ENCODE measurements at places on chromosomes 7 and 10. TPM values are rescaled to one million over a fixed set of nuclear protein-coding genes. Genes with fewer than 3 reads are reported as not detected.
A peak's percentile ranks its signal among the peaks of the same experiment; 100 is the strongest.

DNA sequence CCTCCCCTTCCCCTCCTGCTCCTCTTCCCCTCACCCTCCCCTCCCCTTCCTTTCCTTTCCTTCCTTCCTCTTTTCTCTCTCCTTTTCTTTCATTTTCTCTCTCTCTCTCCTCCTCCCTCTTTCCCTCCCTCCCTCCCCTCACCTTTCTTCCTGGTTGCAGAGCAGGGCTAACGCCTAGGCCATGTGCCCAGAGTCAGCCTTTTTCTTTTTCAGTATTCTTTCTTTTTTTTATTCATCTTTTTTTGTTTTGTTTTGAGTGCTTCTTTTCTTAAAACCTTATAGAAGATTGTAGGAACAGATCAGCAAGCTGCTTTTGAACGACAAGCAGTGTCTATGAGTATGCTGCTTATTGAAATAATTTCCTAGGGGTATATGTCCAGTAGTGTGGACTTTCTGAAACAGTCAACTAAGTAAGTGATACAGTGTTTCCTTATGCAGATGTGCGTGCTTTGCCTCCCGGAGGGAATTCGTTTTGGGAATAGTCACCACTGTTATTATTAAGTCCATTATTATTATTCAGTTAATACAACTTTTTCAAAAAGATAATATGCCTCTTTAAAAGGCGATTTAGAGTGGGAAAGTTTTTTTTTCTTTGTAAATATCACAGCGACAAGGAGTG lies 219.2 kb downstream of the CAMK1D start:
- no peak for DNase-seq

GRCh38 chr7:42143711-42144600 lies 93.1 kb downstream of the GLI3 start:
- no peak for DNase-seq

DNA sequence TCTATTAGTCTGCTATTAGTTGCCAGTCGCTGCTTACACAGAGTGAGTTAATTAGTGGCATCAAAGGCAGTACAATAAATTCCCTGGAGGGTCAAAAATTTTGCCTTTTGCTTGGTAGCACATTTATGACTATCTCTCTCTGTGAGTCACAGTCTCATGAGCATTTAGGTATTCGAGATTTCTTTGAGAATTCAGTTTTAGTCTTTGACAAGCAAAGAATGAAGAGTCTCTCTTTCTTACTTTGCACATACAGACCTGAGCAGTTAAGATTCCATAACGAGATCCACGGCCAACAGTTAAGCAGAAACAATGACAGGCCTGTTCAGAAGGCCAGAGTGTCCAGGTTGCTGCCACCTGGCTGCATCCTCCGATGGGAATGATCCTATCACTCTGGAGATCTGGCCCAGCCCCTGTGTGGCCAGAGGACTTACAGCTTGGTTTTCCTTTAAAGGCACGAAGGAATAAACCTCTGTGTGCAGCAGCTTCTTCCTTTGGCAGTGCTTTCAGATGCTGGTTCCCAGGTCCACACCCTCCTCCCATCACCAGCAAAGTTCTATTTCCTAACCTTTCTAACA lies 80.6 kb downstream of the GLI3 start:
- no peak for DNase-seq

GRCh38 chr10:11610826-11611247 lies 613 bp downstream of the USP6NL start:
- DNase-seq, result no peak

DNA sequence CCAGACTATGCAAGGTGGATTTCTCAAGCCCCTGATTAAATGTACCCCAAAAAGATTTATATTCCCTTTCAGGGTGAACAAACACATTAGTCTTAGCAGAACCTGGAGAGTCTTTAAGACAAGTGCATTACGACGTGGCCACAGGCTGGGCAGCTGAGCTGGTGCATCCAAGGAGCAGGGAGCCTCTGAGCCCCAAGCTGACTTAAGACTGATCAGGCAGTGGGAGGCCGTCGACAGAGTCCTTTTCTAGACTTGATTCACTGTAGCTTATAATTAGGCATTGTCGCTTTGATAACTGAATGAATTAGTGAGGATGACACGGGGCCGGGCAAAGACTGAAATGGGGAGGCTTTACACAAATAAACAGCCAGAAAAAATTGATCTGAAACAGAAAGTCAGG lies 353.2 kb downstream of the GPAM start:
- no peak for DNase-seq

GRCh38 chr7:128060018-128060417 lies 28.8 kb upstream of the LRRC4 start:
- no peak for DNase-seq

DNA sequence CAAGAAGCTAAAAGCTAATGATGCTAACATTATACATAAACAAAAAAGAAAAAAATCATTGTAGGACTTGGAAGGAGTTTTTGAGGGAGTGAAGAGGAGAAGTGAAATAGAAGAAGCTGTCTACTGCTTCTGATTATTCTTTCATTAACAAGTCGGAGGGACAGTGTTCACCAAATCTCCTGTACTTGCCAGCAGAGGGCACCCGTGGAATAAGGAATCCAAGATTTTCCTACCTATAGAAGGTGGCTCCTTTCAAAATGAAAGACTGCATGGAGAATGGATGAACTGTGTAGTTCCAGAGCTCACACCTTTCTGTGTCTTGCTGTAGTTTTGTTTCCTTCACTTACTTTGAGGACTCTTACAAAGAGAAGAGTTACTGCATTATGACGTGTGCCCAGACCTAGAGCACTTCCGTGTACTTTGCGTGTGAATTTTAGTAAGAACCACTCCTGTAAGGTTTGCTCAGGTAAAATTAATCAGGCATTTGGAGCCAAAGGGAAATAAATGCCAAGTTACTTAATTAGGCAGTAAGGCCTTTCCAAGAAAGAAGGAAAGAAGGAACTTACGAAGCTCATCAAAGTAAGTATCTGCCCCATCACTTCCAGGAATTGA lies 145.1 kb downstream of the SEMA3D start:
- DNase-seq, result peak; percentile 56

CYP3A7 gene
- 1.2 TPM for polyA plus RNA-seq

CYP2C19 gene
- 0.09 TPM for polyA plus RNA-seq
